ENCODE measurements at places on chromosomes 7 and 10. TPM values are rescaled to one million over a fixed set of nuclear protein-coding genes. Genes with fewer than 3 reads are reported as not detected.

FAM25C gene
- not detected for total RNA-seq

ANXA8 gene
- total RNA-seq: not detected

SCIN gene
- 0.17 TPM for total RNA-seq

GRCh38 chr10:84221916-84222315 lies 3.4 kb downstream of the LRIT2 start:
- DNase-seq: no peak

- DNase-seq: peak; percentile 25
These were observed 20.3 kb upstream of the IGF2BP3 start for GRCh38 chr7:23490357-23491135.

GRCh38 chr7:41035794-41036193 lies 667.1 kb downstream of the INHBA start:
- DNase-seq: no peak

GRIFIN gene
- total RNA-seq: not detected

NEURL1 gene
- total RNA-seq: not detected

DOCK1 gene
- 91.0 TPM for total RNA-seq

DNA sequence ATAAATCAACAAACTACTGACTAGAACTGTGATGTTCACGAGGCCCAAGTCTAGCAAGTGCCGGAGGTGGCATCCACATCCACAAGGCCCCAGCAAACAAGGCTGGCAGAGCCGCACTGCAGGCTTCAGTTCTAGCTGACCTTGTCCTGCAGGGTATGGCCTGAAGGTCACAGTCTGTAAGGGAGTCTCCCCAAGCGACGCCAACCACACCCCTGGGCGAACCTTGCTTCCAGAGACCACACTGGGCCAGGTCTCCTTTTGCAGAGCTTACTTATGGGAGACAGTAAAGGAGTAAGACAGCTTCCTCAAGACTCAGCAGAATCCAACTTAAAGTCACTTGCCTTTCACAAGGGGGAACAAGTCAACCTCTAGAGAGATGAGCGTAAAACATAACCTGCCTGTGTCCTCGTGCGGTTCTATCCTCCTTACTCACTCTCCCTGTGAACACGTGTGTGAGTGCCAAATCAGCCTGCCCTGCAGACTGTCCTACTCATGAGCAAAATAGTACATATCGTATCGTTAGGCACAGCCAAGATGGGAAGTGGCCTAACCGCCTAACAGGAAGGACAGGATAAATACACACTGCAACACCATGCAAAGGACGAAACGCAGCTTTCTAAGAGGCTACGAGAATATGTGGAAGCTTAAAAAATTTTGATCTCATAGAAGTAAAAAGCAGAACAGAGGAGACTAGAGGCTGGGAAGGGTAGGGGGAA lies 22.7 kb downstream of the FAM53B start:
- DNase-seq: peak; percentile 47

GRCh38 chr7:133489906-133490305 lies 237.0 kb downstream of the EXOC4 start:
- no peak for DNase-seq

DNA sequence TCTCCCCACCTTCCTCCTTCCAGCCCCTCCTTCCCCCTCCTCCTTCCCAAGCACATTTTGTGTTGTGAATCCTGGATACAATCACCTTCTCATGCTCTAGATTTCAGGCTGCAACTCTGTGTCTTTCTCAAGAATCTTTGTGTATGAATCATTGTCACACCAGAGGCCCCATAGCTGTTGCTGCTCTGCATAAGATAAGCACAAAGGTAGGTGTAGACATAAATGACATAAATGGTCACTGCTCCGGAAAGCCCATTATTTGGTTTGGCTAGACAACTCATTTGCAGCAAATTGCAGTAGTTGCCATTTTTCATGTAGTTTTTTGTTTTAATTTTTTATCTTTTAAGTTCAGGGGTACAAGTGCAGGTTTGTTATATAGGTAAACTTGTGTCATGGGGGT lies 216.3 kb upstream of the NRP1 start:
- peak; percentile 25 for DNase-seq

DNA sequence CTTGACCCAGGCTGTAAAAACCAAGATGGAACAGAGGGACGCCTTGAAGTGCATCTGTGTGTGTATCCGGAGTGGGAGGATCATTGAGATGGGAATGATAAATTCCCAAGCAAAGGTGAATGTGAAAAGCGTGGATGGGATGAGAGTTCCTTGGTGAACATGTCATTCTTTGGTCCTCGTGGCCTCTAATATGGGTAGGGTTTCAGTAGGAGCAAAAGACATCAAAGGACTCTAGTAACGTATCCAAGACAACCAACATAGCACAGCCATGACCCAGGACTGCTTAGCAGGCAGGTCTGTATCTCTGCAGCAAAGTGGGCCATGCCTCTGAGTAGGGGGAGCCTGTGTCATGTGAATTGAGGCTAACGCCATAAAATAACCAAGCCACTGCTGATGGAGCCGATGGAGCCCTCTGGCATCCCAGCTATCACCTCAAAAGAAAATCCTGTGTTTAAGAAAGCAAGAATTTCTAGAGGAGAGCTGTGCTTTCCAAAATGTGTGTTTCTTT lies 98.6 kb downstream of the CCDC3 start:
- DNase-seq: no peak

SCART1 gene
- 1.3 TPM for total RNA-seq

DNA sequence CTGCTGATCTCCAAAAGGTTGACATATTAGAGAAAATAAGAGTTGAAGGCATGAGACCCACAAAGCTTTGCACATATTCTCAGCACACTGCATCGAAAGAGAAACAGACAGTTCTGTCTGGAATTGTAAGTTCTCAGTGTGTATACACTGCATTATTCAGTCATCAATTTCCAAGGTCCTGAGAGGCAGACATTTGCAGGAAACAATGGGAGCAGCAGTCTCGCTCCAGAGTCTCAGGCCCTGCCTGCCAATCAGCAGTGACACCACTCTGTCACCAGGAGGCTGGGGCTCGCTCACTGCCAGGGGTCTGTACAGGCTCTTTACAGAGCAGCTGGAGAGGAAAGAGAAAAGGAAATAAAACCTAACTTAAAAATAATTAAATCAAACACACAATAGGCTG lies 36.3 kb downstream of the JAZF1 start:
- no peak for DNase-seq

DNA sequence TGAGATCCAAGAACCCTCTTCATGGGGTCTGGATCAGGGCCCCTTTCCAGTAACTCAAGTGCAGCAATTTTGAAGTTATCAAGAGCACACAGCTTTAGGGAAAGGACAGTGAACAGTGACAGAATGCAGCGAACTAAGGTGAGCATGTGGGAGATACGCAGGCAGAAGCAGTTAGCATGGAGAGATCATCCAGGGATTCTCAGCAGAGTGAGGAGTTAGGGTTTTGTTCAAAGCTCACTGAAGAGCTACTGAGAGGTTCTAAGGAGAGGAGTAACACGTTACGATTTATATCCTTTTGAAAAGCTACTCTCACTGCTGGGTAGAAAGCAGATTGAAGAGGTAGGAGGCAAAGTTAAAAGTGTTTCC lies 83.6 kb upstream of the MPP7 start:
- DNase-seq: no peak

ZFAND4 gene
- total RNA-seq: 9.6 TPM

GRCh38 chr10:63012623-63013022 lies 120.5 kb upstream of the NRBF2 start:
- DNase-seq: no peak

DNA sequence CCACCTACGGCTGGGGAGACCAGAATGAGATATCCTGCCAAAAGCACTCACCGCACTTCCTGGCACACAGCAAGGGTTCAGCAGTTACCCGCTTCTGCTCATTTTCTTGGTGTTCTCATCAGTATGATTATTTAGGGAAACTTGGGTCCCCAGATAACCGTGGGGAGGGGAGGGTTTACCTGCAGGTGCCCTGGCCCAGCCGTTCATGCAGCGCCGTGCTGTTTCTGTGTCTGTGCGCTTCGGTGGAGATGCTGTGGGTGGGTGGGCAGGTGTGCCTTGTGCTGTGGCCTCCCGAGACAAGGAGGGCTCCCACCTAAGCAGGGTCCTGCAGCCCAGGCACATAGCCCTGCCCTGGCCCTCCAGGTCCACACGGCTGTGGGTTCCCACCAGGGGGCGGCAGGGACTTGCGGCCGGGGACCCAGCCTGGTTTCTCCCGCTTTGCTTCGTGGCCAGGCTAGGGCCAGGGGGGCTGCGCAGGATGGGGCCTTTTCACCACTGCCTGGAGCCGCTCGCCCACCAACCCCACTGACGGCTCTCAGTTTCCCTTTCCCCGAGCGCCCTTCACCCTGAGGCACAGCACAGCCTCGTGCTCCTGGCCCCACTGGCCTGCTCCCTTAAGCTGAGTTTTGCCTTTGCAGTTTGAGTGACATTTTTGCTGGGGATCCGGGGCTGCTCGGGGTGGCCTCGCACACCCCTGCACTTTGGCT lies 78.5 kb downstream of the LHPP start:
- DNase-seq: peak; percentile 44

TSC22D4 gene
- 15.2 TPM for total RNA-seq

DNA sequence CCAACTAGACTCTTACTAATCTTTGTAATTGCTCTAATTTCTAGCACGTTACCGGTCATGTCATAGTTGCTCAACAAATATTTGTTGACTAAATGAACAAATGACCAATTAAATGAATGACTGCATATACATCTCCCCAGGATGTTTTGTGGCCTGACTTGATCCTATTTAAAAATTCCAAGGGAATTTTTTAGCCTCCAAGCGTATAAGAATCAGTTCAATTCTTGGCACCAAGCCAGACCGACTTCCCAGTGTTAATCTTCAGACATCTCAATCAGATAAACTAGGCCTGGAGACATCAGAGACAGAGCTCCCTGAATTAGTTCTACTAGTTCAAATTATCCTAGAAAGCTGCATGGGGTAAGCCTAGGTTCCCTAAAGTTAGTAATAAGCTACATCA lies 96.0 kb downstream of the GSAP start:
- no peak for DNase-seq

TMEM184A gene
- under 0.01 TPM for total RNA-seq

DNA sequence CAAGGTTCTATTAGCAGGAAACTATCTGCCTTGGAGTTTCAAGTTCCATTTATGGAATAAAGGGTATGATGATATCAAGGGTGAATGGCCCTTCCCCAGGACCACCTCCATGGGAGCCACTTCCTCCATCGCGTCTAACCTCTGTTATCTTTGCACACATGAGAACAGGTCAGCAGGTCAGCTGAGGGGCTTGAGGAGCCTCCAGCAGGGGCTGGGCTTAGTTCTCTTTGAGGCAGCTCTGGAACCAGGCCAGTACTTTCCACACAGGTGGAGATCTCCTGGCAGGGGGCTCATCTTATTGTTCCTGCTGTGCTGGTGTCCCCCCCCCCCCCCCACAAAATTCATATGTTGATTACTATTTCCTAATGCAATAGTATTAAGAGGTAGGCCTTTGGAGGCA lies 472.2 kb upstream of the ZMIZ1 start:
- no peak for DNase-seq

GRCh38 chr7:25844102-25844870 lies 307.7 kb upstream of the NFE2L3 start:
- peak; percentile 71 for DNase-seq

GRCh38 chr10:49612513-49613164 lies 1.2 kb upstream of the CHAT start:
- DNase-seq: no peak

CTTNBP2 gene
- 4.4 TPM for total RNA-seq

DNA sequence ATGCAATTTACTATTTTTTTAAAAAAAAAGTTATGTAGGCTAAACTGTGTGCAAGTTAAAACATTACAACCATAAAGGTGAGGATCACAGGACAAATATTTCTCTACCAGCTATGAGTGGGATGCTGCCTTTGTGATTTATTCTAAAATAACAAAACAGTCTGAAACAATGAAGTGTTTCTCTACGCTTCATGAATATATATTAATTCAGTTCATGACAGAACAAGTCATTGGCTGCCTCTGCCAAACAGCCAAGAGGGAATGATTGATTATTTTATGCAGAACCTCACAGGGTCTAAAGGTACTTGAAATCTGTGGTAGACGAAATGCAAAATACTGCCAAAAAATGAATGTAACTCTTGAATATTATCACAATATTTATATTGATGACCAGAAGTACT lies 29.0 kb upstream of the SOSTDC1 start:
- peak; percentile 7 for DNase-seq

DNA sequence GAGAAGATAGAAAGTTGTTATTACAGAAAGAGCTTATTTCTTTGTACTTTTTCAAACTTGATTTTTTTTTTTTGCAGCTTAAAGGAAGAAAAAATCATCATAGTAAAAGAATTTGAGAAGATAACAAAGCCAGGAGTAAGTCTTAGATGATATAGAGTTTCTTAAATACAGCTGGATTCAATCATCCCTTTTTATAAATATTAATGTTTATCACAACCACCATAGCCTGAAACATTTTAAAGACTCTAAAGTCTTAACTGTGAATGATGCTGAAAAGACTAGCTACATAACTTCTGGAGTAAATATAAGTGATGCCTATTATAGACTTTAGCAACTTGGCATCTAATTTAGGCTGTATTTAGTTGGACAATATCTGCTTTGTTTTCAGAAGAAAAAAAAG lies 54.8 kb upstream of the FGL2 start:
- DNase-seq: peak; percentile 44

PRSS37 gene
- total RNA-seq: not detected

GRCh38 chr7:25031007-25031406 lies 51.0 kb upstream of the OSBPL3 start:
- no peak for DNase-seq

DNA sequence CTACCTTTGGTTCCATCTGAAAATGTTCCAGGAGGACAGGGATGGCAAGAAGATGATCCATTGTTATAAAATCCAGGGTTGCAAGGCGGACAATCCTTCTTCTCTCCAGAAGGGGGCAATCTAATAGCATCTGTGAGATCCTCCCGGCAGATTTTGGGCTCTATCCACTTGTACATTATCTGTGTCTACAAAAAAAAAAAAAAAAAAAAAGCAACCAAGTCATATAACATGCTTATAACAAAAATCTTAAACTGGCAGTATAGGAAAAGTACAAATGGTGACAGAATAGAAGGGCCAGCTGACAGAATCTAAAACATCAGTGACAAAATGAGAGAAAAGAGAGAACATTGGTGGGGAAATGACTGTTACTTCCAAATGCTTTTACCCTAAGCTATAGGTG lies 132.7 kb downstream of the ELAPOR2 start:
- DNase-seq: peak; percentile 31

- no peak for DNase-seq
These were observed 14.1 kb downstream of the LARP4B start for GRCh38 chr10:917416-917720.

DNA sequence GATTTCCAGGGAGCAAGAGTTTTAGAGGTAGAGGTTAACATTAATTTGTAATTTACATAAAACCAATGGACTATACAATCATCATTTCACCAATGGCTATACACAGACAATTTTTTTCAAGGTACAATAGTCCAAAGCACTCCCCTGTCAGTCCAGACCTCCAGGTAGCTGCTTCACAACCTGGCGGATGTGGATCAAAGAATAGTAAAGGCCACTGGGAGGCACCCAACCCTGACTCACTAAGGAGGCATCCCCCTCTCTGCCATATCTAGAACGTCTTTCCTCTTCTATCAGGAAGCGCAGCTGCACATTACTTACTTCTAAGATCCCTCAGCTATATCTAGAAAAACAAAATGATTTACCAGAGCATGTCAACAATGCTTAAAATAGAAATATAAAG lies 217.7 kb upstream of the AOAH start:
- no peak for DNase-seq
